ENCODE measurements at places on chromosomes 4 and X. TPM values are rescaled to one million over a fixed set of nuclear protein-coding genes. Genes with fewer than 3 reads are reported as not detected.

DNA sequence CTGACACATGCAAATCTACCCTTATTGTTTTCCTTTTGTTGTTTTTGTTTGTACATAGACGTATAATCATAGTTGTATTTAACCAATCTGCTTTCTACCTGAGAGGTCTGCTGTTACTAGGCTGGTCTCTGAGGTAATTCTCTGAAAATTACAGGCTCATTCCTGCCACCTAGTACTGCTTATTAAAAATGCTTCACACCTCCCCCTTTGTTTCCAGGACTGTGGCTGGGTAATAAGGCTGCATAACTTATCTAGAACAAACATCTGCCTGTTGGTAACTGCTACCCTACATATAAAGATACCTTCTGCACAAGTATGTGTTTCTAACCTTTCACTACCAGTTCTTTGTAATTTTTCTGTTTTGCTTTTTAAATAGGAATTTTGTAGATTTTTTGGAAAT is 34.2 kb downstream of the COX7B2 start:
- DNase-seq: no peak

The HSD17B13 gene
- total RNA-seq: not detected

- no peak for DNase-seq
Observed at GRCh38 chr4:180169394-180169793, 2073.8 kb upstream of the TENM3 start.

The MAD2L1 gene
- 0.24 TPM for total RNA-seq

DNA sequence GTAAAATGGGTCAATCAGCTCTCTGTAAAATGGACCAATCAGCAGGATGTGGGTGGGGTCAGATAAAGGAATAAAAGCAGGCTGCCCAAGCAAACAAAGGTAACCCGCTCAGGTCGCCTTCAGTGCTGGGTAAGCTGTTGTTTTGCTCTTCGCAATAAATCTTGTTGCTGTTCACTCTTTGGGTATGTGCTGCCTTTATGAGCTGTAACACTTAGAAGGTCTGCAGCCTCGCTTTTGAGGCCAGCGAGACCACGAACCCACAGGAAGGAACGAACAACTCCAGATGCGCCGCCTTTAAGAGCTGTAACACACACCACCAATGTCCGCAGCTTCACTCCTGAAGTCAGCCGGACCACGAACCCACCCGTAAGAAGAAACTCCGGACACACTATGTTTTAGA is 11.5 kb upstream of the CAMK2D start:
- no peak for DNase-seq

The VCX3B gene
- total RNA-seq: not detected

GRCh38 chrX:9899640-9900111 is 67.5 kb upstream of the CLDN34 start:
- DNase-seq: no peak

DNA sequence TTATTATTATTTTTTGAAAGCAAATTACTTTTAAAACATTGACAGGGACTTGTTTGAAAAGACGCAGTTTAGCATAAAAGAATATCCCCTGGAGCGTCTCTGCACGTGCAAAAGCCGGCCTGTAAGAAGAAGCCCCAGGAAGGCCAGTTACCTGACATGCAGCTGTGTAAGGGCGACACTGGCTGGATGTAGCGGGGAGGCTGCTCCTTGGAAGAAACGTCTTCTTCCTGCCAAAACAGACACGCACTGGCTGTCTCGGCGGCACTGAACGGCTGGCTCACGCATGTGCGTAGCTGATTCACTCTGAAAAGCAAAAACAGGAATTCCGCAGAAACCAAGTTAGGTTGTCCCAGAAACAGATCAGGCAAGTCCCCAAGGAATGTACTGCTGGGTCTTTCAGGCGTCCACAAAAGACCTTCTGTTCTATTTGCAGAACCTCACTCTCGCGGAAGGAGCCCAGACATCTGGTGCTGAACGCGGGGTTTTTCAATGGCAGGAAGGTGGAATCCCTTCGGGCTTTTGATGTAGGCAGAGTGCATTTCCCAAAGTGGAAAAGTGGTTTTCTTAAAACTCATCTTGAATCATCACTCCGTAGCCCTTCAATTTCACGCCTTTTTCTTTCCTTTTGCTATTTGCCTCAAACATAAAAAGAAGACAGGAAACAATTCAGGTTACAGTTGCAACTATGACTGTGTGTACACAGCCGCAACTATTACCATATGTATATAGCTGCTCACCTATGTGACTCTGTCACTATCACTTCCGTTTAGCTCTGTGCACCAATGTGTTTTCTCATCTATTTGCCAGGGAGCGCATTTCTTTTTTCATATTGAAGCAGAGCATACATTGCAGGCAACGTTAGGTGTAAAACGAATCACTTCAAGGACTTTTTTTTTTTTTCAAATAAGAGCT is 38.1 kb upstream of the ARSH start:
- DNase-seq: no peak

The LEF1 gene
- total RNA-seq: not detected

The DMP1 gene
- not detected for total RNA-seq

GRCh38 chr4:1792158-1792831 is 798 bp upstream of the FGFR3 start:
- no peak for DNase-seq

Measured in right atrium auricular region (tissue), 2 donors.